ENCODE measurements at places on chromosomes 12 and 14. TPM values are rescaled to one million over a fixed set of nuclear protein-coding genes. Genes with fewer than 3 reads are reported as not detected.

Gene ST8SIA1
- 5.0 TPM for total RNA-seq

- no peak overlapping the region for H3K4me3 ChIP-seq
- H3K27me3 ChIP-seq = no peaks in the 10 kb centered on the region
- H3K4me1 ChIP-seq = no peaks in the 10 kb centered on the region
- DNase-seq = no peak
- no peak overlapping the region for H3K27ac ChIP-seq
These were observed 376.8 kb downstream of the FUT8 start for GRCh38 chr14:65789363-65789762.

DNA sequence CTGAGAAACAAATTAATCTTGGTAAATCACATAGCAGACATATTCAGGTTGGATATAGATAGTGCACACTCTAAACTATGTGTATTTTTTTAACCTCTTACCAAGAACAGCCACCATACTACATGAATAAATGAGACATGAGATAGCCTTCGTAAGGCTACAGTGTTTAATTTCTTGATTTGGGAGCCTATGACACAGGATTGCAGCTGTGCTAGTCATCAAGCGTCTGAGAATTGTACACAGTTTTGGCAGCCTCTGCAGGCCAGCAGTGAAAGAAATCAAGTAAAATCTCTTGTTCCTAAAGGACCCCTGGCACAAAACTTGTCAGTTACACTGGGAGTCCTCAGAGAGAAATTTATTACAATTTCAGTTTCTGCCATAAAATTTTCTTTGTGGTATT is 236.1 kb downstream of the C12orf50 start:
- no peak overlapping the region for H3K4me3 ChIP-seq
- no peaks in the 10 kb centered on the region for H3K27me3 ChIP-seq
- DNase-seq = no peak
- no peaks in the 10 kb centered on the region for H3K36me3 ChIP-seq
- H3K27ac ChIP-seq = no peak overlapping the region

- H3K4me3 ChIP-seq = no peak overlapping the region
- H3K36me3 ChIP-seq = no peaks in the 10 kb centered on the region
- peak overlapping the region; percentile 49 for H3K27ac ChIP-seq
- H3K27me3 ChIP-seq = no peaks in the 10 kb centered on the region
- H3K4me1 ChIP-seq = no peaks in the 10 kb centered on the region
These were observed 10.9 kb downstream of the ZNF664 start for GRCh38 chr12:123983822-123984485.

DNA sequence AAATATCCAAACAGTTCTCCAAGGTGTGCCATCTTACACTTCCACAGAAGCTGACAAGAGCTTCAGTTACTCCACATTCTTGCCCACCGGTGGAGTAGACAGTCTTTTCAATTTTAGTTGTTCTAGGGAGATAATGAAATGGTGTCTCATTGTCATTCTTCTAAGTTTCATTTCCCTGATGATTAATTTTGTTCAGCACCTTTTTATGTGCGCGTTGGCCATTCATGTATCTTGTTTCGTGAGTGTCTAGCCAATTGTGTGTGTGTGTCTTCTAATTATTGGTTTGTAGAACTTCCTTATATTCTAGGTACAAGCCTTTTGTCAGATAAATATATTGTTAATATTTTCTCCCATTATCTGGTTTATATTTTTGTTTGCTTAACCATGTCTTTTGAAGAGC is 63.1 kb downstream of the GLT1D1 start:
- DNase-seq = no peak

Gene TECPR2
- 15.5 TPM for total RNA-seq

Gene EML1
- total RNA-seq = 28.3 TPM

Gene RNU6-8
- total RNA-seq = not detected

GRCh38 chr12:23431006-23431405 is 518.5 kb downstream of the SOX5 start:
- H3K27me3 ChIP-seq = no peaks in the 10 kb centered on the region
- no peak for DNase-seq
- H3K4me1 ChIP-seq = no peaks in the 10 kb centered on the region
- H3K27ac ChIP-seq = no peak overlapping the region
